Uterus (tissue), 4 donors: ENCODE measurements at places on chromosomes 2 and 18. TPM values are rescaled to one million over a fixed set of nuclear protein-coding genes. Genes with fewer than 3 reads are reported as not detected.

UGT1A3 gene
- not detected for total RNA-seq

DNA sequence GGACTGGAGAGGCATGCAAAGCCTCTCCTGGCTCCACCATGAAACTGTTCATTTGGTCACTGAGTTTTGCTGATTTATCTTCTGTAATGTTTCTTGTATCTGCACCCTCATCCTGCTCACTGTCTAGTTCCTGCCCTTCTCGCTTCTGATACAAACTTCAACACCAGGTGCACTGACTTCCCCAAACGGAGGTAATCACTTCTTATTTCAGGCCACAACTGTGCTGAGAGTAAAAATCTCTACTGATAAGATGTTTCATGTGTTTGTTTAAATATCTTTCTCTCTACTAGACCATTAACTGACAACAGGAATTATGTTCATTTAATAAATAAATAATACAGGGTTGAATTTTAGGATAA lies 10.9 kb upstream of the NT5C1B start:
- no peaks in the 10 kb centered on the region for H3K27me3 ChIP-seq
- no peaks in the 10 kb centered on the region for H3K36me3 ChIP-seq
- no peak overlapping the region for H3K4me3 ChIP-seq
- no peak for DNase-seq
- H3K4me1 ChIP-seq, result no peaks in the 10 kb centered on the region

GRCh38 chr2:38691994-38692393 lies 26.1 kb downstream of the GALM start:
- no peak overlapping the region for H3K27ac ChIP-seq
- H3K4me3 ChIP-seq, result no peak overlapping the region
- no peaks in the 10 kb centered on the region for H3K4me1 ChIP-seq
- no peaks in the 10 kb centered on the region for H3K36me3 ChIP-seq
- H3K27me3 ChIP-seq, result no peaks in the 10 kb centered on the region

DNA sequence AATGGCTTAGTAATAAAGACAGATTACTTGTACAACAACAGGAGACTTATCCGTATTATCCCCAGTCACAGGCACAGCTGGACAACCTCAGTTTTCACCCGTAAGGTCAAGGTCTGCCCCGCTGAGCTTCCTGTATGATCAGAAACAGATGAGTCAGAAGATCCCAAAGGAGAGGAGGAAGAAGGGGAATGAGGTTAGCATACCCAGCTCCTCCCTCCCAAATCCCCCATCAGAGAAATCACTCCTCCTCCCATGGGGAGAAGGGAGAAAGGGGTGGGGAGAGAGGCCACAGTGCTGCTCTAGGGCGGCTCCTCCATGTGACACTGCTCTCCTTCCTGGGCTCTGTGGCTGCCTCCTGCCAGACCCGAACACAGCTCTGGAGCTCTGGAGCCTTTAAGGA lies 53.8 kb upstream of the SPTBN1 start:
- DNase-seq, result peak; percentile 74
- H3K4me1 ChIP-seq, result no peaks in the 10 kb centered on the region
- H3K4me3 ChIP-seq, result no peak overlapping the region
- no peaks in the 10 kb centered on the region for H3K27me3 ChIP-seq
- no peaks in the 10 kb centered on the region for H3K36me3 ChIP-seq

MDH1B gene
- 38.2 TPM for total RNA-seq

DNA sequence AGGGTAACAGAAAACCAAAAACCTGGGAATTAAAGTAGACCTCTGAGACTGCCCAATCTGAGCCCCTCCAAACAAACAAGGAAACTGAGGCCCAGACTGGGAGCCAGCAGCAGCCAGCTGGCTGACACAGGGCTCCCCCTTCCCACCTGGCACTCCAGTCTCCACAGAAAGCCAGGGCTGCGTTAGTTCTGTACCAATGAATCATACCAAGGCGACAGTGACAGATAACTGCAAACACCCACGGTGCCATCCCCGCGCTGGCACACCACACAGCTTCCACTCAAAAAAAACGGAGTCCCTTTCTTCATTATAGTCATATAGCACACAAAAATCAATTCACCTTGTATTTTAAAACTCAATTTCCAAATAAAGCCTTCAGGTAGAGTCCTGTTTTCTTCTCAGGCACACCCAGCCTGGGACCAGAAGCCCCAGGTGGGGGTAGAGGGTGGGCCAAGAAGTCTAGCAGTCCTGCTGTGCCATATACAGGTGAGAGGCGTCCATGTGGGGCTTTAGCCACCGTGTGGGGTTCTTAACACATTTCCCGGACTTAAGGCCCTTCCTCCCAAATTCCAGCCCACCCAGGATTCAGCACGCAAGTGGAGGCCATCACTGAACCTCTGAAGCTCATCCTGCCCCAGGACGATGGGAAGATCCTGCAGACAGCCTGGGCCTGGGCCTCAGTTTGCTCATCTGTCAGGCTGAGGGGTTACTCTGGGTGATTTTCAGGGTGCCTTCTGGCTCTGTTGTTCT lies 1.2 kb downstream of the PER2 start:
- no peaks in the 10 kb centered on the region for H3K27me3 ChIP-seq
- no peaks in the 10 kb centered on the region for H3K36me3 ChIP-seq
- peak overlapping the region; percentile 85 for H3K4me3 ChIP-seq

TPO gene
- total RNA-seq, result not detected

DNA sequence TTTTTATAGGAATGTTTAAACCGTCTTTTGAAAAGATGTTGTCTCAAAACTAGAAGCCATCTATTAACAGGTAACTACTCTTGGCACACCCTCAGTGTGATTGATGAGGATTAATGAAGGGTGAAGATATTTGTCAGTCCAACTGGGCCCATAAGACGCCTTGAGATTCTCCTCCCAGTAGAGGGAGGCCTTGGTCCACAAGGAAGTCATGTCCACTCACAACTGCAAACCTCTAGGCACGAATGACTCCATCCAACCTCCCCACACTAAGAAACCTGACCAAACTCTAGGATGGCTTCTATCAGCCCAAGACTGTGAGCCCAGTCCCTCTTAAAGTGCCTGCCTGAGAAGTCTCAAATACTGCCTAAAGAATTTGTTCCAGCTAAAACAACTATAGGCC lies 19.2 kb upstream of the GRP start:
- H3K27ac ChIP-seq, result no peak overlapping the region
- no peaks in the 10 kb centered on the region for H3K36me3 ChIP-seq
- H3K27me3 ChIP-seq, result no peaks in the 10 kb centered on the region
- H3K4me3 ChIP-seq, result no peak overlapping the region
- DNase-seq, result no peak
- H3K4me1 ChIP-seq, result no peaks in the 10 kb centered on the region

DNA sequence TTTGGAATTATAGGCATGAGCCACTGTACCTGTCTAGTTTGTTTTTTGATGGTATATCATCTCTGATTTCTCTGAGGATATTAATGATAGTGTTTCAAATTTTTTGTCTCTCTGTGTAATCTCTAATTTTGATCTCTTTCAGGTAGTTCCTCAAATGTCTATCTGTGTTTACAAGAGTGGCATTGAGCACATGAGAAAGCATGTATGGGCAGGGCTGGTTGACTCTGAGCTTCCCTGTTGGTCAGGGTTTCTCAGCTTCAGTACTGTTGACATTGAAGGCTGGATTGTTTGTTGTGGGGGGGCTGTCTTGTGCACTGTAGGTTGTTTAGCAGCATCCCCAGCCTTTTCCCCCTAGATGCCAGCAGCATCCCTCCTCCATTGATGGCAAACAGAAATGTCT lies 79.9 kb downstream of the TMEM247 start:
- no peaks in the 10 kb centered on the region for H3K27me3 ChIP-seq
- H3K4me3 ChIP-seq, result no peak overlapping the region
- no peak overlapping the region for H3K27ac ChIP-seq
- DNase-seq, result no peak
- no peaks in the 10 kb centered on the region for H3K4me1 ChIP-seq
- H3K36me3 ChIP-seq, result no peaks in the 10 kb centered on the region

GKN2 gene
- total RNA-seq, result not detected

GRCh38 chr2:170201275-170201674 lies 23.3 kb downstream of the MYO3B start:
- H3K27ac ChIP-seq, result no peak overlapping the region
- H3K4me1 ChIP-seq, result no peaks in the 10 kb centered on the region
- H3K36me3 ChIP-seq, result no peaks in the 10 kb centered on the region
- H3K4me3 ChIP-seq, result no peak overlapping the region
- no peak for DNase-seq

DNA sequence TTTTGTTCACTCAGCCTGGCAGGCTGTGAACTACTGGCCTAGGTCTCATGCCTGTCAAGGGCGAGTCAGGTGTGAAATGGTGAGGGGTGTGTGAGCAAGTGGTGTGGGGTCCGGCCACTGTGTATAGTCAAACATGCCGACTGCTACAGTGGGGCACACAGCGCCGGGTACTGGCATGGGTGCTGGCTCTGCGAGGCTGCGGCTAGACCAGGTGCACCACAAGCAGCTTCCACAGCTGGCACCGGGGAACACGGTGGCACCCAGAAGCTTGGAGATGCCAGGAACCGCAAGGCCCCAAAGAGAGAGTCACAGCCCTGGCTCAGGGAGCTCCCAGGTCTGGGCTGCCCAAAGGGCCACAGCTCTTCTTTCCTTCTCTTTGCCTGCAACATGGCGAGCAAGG lies 49.7 kb downstream of the CCDC68 start:
- H3K4me3 ChIP-seq, result no peak overlapping the region
- no peak overlapping the region for H3K27ac ChIP-seq
- no peaks in the 10 kb centered on the region for H3K4me1 ChIP-seq
- no peak for DNase-seq

GRCh38 chr2:42492691-42493467 lies 903 bp downstream of the KCNG3 start:
- H3K27me3 ChIP-seq, result no peaks in the 10 kb centered on the region
- no peak overlapping the region for H3K27ac ChIP-seq
- H3K4me3 ChIP-seq, result peak overlapping the region; percentile 55
- DNase-seq, result no peak
- H3K36me3 ChIP-seq, result no peaks in the 10 kb centered on the region

MPP4 gene
- not detected for total RNA-seq

GRCh38 chr2:60596411-60596810 lies 43.0 kb upstream of the BCL11A start:
- no peak for DNase-seq
- H3K27ac ChIP-seq, result no peak overlapping the region
- H3K27me3 ChIP-seq, result no peaks in the 10 kb centered on the region
- H3K4me3 ChIP-seq, result no peak overlapping the region
- H3K36me3 ChIP-seq, result no peaks in the 10 kb centered on the region
- H3K4me1 ChIP-seq, result no peaks in the 10 kb centered on the region

GRCh38 chr2:101873543-101873942 lies 118.2 kb upstream of the IL1R2 start:
- H3K4me3 ChIP-seq, result no peak overlapping the region
- no peaks in the 10 kb centered on the region for H3K4me1 ChIP-seq
- no peaks in the 10 kb centered on the region for H3K27me3 ChIP-seq
- no peak overlapping the region for H3K27ac ChIP-seq
- no peak for DNase-seq

- H3K36me3 ChIP-seq, result no peaks in the 10 kb centered on the region
- peak; percentile 88 for DNase-seq
- H3K27ac ChIP-seq, result peak within 1 kb of the TSS; percentile 97
- peaks cover 4% of the 10 kb centered on the region for H3K4me1 ChIP-seq
- H3K4me3 ChIP-seq, result peak within 1 kb of the TSS; percentile 96
Observed at GRCh38 chr2:55232084-55232862, at the start of the genes CLHC1 and RPS27A. CLHC1 (minus strand) TSS chr2:55232293; CDS start chr2:55222411, 9,882 bp downstream. RPS27A (plus strand) TSS chr2:55232688; CDS start chr2:55232825, 137 bp downstream.

DNA sequence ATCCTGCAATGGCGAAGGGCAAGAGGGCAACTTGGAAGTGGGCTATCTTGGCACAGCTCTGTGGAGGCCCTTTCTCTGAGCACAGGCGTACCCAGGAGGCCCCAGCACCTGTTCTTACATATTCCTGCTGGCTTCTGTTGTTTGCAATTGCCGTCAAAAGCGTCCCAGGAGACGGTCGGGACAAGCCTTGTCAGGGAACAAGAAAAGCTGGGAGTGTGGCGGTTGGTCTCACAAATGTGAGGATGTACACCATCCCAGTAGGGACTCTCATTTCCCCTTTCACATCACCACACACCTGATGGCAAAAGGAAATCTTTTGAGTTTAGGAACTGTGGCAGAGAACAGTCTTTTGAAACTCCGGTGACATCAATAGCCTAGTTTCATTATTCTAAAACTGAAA lies 94.7 kb upstream of the EFEMP1 start:
- H3K27ac ChIP-seq, result no peak overlapping the region
- no peak for DNase-seq
- H3K27me3 ChIP-seq, result no peaks in the 10 kb centered on the region
- no peaks in the 10 kb centered on the region for H3K4me1 ChIP-seq

DNA sequence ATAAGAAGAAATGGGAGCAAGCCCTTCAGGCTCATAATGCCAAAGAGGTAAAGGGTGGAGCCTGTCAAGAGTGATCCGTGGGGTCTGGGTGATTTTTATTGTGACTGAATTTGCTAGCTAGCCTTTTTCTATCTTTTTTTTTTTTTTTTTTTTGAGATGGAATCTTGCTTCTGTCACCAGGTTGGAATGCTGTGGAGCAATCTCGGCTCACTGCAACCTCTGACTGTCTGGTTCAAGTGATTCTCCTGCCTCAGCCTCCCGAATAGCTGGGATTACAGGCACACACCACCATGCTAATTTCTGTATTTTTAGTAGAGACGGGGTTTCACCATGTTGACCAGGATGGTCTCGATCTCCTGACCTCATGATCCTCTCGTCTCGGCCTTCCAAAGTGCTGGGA lies 29.1 kb downstream of the DRC1 start:
- H3K36me3 ChIP-seq, result no peaks in the 10 kb centered on the region
- DNase-seq, result no peak
- no peaks in the 10 kb centered on the region for H3K4me1 ChIP-seq
- no peak overlapping the region for H3K4me3 ChIP-seq
- H3K27me3 ChIP-seq, result no peaks in the 10 kb centered on the region

GALM gene
- 104 TPM for total RNA-seq

TSPYL6 gene
- 0.18 TPM for total RNA-seq

VSNL1 gene
- 0.29 TPM for total RNA-seq

DNA sequence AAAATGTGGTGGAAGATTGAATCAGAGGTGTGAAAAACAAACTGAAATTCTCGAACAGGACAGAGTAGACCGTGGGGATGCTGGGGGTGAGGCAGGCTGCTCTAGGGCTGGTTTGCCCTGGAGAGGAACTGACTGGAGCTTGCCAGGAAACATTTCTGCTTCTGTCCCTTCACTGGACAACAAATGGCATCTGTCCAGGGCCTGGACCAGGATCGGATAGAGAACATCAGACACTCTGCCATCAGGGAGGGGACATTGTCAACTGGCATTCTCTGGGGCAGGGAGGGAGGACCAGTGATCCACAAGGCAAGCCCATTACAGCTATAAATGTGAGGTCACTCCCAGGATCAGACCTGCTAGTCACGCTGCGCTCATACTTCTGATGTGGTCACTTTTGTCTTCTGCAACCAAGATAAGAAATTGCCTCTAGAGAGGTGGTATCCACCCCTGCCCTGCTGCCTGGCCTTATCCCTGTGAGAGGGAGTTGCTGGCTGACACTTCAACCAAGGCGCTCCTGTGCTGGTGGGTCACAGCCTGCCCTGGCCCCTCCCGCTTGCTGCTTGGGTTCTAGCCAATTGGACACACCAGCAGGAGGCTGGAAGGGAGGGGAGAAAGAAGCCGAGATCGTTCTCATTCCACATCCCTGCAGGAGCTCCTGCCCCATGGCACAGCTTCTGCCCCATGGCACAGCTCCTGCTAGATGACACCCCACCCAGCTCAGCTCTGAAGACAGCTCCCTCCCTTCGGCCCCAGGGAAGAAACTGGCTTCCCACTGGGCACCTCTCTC lies 8.7 kb downstream of the NPPC start:
- no peak overlapping the region for H3K27ac ChIP-seq
- no peaks in the 10 kb centered on the region for H3K36me3 ChIP-seq
- no peaks in the 10 kb centered on the region for H3K27me3 ChIP-seq
- H3K4me3 ChIP-seq, result no peak overlapping the region
